ENCODE measurements at places on chromosomes 5 and 9.

DNA sequence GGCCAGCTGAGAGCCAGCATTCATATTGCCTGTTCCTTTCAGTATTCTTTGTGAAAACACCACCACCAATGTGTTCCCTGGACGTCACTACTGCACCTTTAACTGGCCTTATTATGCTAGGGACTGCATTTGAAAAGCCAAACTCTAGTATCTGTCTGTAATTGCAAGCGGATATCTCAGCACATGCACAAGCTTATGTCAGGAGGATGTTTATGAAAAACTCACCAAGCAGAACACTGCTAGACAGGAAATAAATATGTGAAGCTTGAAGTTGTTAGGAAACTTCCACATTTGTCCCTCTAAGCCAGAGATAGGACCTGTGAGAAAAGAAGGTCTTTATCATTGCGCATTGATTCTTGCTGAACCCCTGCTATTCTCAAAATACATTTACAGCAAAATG is 135.4 kb upstream of the CCDC152 start:
- DNase-seq = no peak

DNA sequence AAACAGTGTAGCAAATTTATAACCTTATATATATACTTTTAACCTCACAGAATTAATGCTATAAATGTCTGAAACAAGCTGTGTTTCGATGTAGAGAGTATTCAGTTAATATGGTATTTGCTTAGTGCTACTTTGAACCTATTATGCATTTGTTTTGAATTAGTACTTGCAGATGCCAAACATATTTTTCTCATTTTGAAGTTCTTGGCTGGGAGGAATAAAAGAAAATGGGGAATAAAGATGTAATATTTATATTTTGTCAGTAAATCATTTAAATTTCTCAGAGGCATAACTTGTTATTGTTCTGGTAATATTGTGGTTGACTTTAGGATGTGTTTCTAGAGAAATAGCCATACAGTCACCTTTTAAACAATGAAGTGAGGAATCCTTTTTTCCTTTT is 175.9 kb upstream of the IZUMO3 start:
- no peak for DNase-seq

GRCh38 chr9:114991861-114992260 is 61.5 kb upstream of the TNFSF8 start:
- DNase-seq = no peak

- no peak for DNase-seq
Observed at GRCh38 chr5:88897748-88898147, 14.8 kb upstream of the MEF2C start.

DNA sequence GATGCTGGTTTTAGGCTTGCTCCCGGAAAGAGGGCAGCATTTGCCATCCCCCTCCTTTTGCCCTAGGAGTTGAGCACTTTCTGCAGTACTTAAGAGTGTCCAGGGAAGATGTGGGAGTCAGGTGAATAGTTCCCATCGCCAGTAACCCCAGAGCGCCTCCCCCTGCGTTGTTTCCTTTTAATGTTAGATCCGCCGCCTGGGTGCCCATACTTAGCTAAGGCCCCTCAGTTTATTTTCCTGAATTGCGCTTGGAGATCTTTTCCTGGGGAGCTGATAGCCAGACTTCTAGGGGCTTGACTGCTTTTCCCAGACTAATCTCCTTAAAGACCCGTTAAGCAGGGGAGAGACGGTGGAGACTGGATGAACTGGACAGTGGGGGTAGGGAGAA is 377 bp upstream of the PCDHAC2 start:
- no peak for DNase-seq

GRCh38 chr5:135655468-135655815 is 76.7 kb upstream of the CXCL14 start:
- DNase-seq = no peak

DNA sequence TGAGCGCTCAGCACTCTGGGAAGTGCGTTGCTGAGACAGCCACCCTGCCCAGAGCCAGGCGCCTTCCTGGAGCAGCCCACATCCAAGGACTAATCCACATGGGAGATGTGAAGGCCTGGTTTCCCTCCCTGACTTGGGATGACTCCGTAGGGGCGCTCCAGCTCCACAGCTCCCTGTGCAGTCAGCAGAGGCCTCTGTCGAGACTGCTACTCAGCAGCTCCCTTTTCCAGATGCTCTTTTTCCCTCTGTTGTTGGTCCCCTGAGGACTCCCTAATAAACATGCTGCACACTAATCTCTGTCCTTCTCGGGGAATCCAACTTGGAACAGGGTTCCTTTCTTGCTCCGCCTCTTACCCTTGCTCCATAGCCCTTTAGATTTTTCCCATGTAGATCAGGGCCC is 237.3 kb downstream of the ZSWIM6 start:
- no peak for DNase-seq

DNA sequence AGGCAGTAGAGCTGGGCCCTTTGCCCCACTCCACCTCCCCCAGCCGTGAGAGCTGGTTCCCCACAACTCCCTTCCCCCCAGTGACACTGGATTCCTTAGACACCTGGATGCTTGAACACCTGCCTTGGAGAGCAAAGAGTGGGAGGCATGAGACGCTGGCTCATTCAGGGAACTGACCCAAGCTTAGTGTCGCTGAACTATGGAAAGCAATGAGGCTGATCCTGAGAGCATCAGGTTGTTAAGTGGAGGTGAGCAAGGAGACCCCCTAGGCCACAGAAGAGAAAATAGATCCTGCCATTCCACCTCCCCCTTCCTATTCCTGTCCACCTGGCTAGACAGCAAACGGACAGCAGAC is 2.0 kb downstream of the CCL19 start:
- no peak for DNase-seq

DNA sequence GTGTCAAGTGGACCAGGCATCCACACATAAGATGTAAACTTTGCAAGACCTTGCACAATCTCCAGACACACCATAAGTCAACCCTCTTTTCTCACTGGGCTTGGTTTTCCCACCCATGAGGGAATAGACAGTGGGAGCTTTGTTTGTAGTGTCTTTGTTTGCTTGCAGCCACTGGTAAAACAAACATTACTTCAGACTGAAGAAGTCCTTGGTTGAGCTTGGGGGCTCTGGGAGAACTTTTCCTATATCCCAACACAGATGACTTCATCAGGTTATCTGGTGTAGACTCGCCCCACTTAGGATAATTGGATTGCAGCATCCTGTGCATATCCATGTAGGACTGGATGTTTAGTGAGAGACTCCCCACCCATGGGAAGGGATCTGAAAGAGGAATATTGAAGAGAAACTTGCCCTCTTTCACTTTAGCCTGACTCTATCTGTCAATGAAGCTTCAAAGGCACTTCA is 11.5 kb upstream of the ADGRV1 start:
- no peak for DNase-seq

GRCh38 chr5:169881702-169882303 is 98.5 kb downstream of the INSYN2B start:
- no peak for DNase-seq

DNA sequence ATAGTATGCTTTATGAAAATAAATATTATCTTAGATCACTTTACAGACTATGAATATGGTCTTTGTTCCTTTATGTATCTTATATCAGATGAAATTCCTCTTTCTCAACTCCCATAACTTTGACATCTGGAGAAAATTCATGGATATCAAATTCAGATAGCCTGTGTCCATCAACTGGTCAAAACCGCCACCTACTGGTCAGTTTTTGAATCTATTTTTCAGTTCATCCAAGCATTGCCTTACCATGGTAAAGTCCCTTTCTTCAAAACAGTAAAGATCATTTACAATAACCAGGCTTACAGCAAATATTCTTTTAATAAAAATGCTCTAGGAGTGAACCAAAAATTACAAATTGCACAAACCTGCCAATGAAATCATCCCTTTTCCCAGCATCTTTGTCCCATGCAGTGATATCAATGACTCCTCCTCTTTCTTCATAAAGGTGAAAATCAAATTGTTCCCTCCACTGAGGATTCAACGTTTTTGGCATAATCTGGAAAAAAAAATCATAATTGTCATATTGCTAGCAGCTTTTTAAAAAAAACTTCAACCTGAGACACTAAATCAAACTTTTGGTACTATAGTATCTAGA is 290.5 kb downstream of the SLF1 start:
- no peak for DNase-seq

- no peak for DNase-seq
Observed at GRCh38 chr9:91817493-91818224, 132.4 kb downstream of the ROR2 start.

DNA sequence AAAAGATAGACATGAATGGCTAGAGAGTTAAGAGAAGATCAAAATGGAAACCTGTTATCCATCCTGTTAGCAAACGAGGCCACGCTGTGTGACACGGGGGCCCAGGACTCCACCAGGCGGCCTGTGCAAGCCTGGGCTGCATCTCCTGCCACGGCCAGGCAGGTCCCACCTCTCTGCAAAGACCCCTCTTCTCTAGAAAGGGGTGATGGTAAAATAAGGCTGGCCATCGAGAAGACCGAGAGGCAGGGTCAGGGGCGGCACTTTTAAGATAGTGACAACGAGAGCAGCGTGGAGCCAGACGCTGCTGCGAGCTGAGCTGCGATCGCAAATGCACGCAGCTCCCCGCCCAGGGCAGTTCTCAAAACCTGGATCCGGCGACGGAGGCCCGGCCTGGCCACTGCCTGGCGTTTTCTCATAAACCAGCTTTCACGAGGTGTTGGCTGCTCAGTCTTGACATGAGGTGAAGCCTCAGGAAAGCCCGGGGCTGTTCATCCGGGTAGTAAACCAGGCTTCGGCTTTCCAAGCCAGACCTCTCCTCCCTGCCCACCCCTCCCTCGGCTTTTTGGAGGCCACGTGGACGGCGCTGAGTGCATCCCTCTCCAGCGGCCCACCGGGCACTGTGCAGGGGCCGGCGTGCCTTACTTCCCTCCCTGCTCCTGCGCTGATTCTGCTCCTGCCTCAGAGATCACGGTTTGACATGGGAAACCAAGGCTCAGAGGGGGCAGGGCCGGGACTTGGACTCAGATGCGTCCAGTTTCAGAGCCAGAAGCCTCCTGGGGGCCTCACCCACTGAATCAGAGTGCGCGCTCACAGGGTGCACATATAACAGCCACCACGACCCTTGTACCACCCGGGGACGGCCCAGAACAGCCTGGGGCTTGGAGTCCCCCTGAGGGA is 151.6 kb upstream of the PHYKPL start:
- no peak for DNase-seq

GRCh38 chr9:125644819-125645507 is 62.0 kb downstream of the MAPKAP1 start:
- DNase-seq = no peak

GRCh38 chr9:21804791-21805190 is 2.4 kb downstream of the MTAP start:
- DNase-seq = no peak
